Activated CD8-positive, alpha-beta memory T cell treated with anti-CD3 and anti-CD28 coated beads for 4 hours (primary cell): ENCODE measurements at places on chromosomes 4 and X.

- no peak for DNase-seq
These were observed at the start of gene PROM1 for GRCh38 chr4:16083241-16084191. Gene PROM1, minus strand, starts transcription at chr4:16084023. Its CDS starts 8,117 bp downstream, at chr4:16075906.

DNA sequence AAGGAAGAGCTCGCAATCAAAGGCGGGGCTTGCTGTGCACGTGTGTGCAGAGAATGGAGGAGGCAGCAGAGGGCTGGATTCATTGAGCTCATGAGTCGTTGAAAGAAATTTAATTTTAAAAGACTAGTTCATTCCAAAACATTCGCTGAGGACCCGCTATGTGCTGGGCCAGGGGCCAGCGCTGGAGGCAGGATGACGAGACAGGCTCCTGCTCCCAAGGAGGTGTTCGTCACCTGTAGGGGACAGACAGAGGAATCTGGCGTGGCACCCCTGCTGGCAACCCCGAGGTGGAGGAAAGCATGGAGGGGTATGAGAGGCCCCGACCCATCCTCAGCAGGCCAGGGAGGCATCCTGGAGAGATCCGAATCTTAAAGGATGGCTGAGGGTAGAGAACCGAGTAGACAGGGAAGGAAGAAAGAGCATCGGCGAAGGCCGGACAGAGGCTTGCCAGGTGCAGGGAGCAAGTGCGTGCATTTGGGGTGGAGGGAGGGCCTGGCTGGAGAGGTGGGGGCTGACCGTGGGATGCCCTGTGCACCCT is 96.4 kb downstream of the CPZ start:
- no peak for DNase-seq

- DNase-seq = no peak
These were observed 29.9 kb downstream of the FGFRL1 start for GRCh38 chr4:1041147-1041935.

DNA sequence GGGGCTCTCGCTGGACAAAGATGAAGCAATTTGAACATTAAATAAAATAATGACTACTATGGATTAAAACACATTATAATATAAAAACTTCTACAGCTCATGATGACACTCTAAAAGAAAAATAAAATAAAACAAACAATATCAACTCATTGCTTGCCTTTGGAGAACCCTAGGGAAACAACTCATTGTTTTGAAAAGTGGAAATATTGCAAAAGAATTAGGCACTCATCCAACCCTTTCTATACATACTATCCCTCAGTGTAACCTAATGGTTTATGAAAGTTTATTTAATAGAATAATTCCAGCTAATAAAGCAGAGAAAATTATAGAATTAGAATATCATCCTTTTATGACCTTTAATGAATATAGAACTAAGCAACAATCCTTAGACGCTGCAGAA is 718 bp downstream of the RAB40A start:
- no peak for DNase-seq

DNA sequence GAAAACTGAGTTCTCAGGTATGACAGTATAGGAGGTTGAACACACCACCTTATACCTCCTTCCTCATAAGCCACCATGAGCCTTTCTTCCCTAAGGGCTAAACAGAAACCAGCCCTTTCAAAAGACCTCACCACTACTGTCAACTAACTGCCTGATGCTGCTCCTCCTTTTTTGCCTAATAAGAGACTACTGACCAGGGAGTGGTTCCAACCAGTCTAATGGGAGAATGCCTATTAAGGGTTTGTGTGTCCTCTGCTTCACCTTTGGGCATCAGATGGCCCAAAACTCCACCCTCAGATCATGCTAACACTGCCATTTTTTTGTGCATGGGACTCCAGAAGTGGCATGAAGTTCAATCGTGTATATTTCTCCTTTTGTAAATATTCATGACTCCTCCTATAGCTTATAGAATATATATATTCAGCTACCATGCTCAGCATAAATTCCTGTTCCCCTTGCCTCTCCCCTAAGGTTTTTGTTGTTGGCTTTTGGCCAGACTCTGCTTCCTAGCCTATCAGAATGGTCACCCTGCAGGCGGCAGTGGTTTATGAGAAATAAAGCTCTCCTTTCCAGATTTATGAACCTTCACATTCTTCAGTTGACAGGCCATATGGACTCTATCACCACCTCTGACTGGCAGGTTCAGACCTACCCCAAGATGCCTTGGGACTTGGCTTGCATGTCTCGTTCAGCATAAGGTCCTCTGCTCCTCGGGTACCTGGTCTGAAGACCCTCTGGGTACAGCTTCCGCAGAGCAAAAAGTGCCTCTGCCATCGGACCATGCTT is 28.2 kb downstream of the FGFBP1 start:
- DNase-seq = no peak

GRCh38 chr4:101346351-101347266 is 717 bp downstream of the PPP3CA start:
- peak; percentile 25 for DNase-seq
